Effector memory CD8-positive, alpha-beta T cell (primary cell): ENCODE measurements at places on chromosomes 6 and 20.

- H3K27ac ChIP-seq, result no peak overlapping the region
- no peaks in the 10 kb centered on the region for H3K36me3 ChIP-seq
- H3K4me3 ChIP-seq, result no peak overlapping the region
- no peaks in the 10 kb centered on the region for H3K4me1 ChIP-seq
- no peak for DNase-seq
Measured at GRCh38 chr6:143014764-143015163, 45.9 kb upstream of the AIG1 start.

DNA sequence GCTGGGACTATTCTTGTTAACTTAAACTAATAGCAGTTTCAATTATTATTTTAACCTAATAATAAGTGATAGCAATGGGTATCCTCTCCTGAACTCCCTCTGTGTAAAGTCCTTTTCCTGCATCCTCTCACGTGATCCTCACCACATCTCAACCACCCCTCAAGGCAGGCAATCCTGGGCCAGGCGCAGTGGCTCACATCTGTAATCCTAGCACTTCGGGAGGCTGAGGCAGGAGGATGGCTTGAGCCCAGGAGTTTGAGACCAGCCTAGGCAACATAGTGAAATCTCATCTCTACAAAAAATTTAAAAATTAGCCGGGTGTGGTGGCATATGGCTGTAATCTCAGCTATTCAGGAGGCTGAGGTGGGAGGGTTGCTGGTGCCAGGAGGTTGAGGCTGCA is 23.7 kb downstream of the MAP1LC3A start:
- no peak for DNase-seq
- no peak overlapping the region for H3K4me3 ChIP-seq
- peaks cover 7% of the 10 kb centered on the region for H3K4me1 ChIP-seq
- H3K27me3 ChIP-seq, result no peaks in the 10 kb centered on the region
- H3K27ac ChIP-seq, result peak overlapping the region; percentile 4

DNA sequence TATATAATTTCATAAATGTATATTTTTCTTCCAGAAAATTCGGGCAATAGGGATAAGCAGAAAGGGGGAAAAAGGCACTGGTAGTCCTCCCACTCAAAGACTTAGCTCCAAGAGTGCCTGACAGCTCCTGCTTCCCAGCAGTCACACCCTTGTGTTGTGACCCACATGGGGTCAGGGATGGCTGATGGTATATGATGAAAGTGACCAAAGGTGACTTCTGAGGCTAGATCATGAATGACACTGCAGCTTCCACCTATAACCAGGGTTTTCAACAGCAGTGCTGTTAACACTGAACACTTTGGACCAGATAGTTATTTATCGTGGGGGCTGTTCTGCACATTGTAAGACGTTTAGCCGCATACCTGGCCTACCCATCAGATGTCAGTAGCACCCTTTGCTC is 22.3 kb downstream of the FAM50B start:
- H3K27me3 ChIP-seq, result peaks cover 34% of the 10 kb centered on the region
- H3K4me1 ChIP-seq, result peaks cover 3% of the 10 kb centered on the region
- no peak for DNase-seq
- H3K4me3 ChIP-seq, result no peak overlapping the region

DNA sequence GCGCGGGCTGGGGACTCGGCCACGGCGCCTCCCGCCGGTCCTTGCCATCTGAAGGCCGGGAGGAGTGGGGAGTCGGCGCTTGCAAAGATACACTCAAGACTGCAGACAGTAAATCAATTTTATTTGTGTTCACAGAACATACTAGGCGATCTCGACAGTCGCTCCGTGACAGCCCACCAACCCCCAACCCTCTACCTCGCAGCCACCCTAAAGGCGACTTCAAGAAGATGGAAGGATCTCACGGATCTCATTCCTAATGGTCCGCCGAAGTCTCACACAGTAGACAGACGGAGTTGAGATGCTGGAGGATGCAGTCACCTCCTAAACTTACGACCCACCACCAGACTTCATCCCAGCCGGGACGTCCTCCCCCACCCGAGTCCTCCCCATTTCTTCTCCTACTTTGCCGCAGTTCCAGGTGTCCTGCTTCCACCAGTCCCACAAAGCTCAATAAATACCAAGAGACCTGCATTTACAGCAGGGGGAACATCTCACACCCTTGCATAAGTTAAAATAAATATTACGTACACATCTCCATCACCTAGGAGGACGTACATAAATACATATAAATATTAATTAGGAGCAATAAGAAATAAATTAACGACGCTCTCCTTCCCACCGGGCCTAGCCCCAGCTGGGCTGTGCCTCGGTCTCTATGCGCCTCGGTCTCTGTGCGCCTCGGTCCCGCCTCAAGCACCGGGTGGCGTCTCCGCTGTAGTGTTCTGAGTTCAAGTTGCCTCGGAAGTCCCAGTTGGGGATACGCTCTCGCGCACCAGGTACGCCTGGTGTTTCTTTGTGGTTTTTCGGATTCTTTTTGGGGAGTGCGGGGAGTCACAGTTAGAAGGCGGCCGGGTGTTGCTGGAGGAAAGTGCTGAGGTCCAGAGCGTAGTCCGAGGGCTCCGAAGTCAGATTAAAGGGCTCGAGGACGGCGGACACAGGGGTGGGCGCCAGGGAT is 889 bp upstream of the FLOT1 start:
- DNase-seq, result no peak
- no peaks in the 10 kb centered on the region for H3K27me3 ChIP-seq
- peak overlapping the region; percentile 90 for H3K4me3 ChIP-seq
- peak overlapping the region; percentile 94 for H3K27ac ChIP-seq
- peaks cover 42% of the 10 kb centered on the region for H3K36me3 ChIP-seq

GRCh38 chr20:53963635-53964034 is 106.8 kb downstream of the BCAS1 start:
- peaks cover 2% of the 10 kb centered on the region for H3K4me1 ChIP-seq
- no peak overlapping the region for H3K27ac ChIP-seq
- H3K4me3 ChIP-seq, result no peak overlapping the region
- no peak for DNase-seq
- peaks cover 44% of the 10 kb centered on the region for H3K27me3 ChIP-seq

DNA sequence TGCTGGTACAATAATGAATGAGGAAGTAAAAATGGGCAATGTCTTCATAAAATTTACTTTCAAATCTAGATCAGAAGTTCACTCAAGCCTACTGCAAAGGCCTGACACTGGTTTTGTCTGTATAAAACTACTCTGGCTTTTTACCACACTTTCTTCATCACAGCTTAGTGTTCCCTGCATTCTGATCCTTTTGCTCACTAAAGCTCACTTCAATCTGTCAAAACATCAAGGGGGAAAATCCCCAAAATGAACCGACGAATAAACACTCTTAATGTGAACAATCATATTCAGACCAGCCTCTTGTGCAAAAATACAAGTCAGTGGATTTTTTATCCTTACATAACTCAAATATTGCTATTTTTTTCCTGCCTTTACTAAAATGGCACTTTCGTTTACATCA is 98.5 kb downstream of the PRDM1 start:
- H3K4me3 ChIP-seq, result no peak overlapping the region
- peaks cover 32% of the 10 kb centered on the region for H3K4me1 ChIP-seq
- peak overlapping the region; percentile 30 for H3K27ac ChIP-seq

DNA sequence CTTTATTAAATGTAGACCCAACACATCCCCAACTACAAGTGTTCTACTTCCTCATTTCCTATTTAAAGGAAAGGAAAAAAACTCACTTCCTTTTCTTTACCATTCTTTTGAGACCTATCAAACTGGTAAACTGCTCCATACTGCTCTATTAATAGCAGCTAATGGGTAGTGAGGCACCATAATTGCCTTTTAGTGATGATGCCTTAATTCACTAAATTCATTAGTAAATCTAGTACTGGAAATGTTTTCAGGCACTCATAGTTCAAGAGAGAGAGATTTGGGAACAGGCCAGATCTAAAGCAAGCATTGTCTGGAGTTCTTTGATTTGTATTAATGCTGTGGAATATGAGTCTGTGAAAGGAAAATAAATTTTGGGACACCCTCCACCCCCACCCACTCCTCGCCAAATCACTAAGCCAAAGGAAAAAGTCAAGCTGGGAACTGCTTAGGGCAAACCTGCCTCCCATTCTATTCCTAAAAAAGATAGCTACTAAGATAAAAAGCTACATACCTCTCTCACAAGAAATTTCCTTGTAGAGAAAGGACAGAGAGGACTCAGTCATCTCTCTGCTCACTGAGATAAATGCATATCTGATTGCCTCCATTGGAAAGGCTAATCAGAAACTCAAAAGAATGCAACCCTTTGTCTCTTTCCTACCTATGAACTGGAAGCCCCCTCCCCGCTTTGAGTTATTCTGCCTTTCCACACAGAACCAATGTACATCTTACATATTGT is 13.6 kb upstream of the IBTK start:
- no peak overlapping the region for H3K4me3 ChIP-seq
- no peaks in the 10 kb centered on the region for H3K36me3 ChIP-seq
- H3K27me3 ChIP-seq, result no peaks in the 10 kb centered on the region
- no peak overlapping the region for H3K27ac ChIP-seq
- H3K4me1 ChIP-seq, result no peaks in the 10 kb centered on the region

GRCh38 chr20:5913166-5913565 is 37.2 kb downstream of the TRMT6 start:
- H3K27ac ChIP-seq, result no peak overlapping the region
- H3K36me3 ChIP-seq, result no peaks in the 10 kb centered on the region
- H3K4me1 ChIP-seq, result peaks cover 5% of the 10 kb centered on the region
- DNase-seq, result no peak
- H3K27me3 ChIP-seq, result peaks cover 74% of the 10 kb centered on the region

- peaks cover 9% of the 10 kb centered on the region for H3K27me3 ChIP-seq
- H3K36me3 ChIP-seq, result peaks cover 12% of the 10 kb centered on the region
- peak; percentile 60 for DNase-seq
- no peak overlapping the region for H3K27ac ChIP-seq
- peaks cover under 1% of the 10 kb centered on the region for H3K4me1 ChIP-seq
Measured at GRCh38 chr20:57346477-57346876, 4.6 kb upstream of the RAE1 start.

DNA sequence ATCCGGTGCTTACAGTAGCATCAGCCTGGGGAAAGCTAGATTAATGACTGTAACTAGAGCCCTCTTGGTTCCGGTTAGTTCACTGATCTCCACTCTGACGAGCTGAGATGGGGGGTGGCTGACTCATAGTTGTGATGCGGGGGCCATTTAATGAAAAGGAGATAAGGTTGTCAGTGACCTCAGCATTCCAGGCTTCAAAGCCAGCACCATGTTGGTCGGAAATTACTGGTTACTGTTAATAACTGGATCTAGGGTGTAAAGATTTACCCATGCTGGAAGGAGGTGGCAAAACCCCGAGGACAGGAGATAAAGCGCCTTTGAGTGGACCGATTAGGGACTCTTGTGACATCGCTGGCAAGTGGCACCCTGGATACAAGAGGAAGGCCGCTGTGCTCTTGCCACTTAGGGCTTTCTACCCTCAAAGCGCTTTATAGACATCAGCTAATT is 21.1 kb downstream of the FOXC1 start:
- H3K36me3 ChIP-seq, result no peaks in the 10 kb centered on the region
- no peak overlapping the region for H3K4me3 ChIP-seq
- H3K4me1 ChIP-seq, result no peaks in the 10 kb centered on the region
- H3K27ac ChIP-seq, result no peak overlapping the region

- no peak for DNase-seq
- H3K4me1 ChIP-seq, result no peaks in the 10 kb centered on the region
- H3K36me3 ChIP-seq, result no peaks in the 10 kb centered on the region
- H3K27me3 ChIP-seq, result peaks cover 40% of the 10 kb centered on the region
- peak overlapping the region; percentile 27 for H3K4me3 ChIP-seq
Measured at GRCh38 chr6:151494235-151494935, 568 bp downstream of the CCDC170 start.

DNA sequence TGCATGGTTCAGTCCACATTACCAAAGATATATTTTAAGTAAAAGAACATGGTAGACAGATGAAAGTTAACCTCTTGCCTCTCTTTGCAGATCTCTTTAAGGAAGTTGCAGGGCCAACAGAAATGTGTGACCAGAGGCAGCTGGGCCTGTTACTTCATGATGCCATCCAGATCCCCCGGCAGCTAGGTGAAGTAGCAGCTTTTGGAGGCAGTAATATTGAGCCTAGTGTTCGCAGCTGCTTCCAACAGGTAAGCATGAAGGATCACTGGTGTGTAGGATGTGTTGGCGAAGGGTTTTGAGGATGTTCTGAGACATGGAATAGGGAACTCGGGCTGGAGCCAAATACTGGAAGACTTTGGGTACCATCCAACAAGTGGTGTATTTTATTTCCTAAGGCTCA is 508.6 kb downstream of the UTRN start:
- no peaks in the 10 kb centered on the region for H3K27me3 ChIP-seq
- H3K4me1 ChIP-seq, result peaks cover 12% of the 10 kb centered on the region
- H3K4me3 ChIP-seq, result no peak overlapping the region
- H3K27ac ChIP-seq, result no peak overlapping the region
- peaks cover 68% of the 10 kb centered on the region for H3K36me3 ChIP-seq

- H3K36me3 ChIP-seq, result no peaks in the 10 kb centered on the region
- peaks cover 19% of the 10 kb centered on the region for H3K4me1 ChIP-seq
- H3K27me3 ChIP-seq, result no peaks in the 10 kb centered on the region
- H3K27ac ChIP-seq, result peak overlapping the region; percentile 55
- DNase-seq, result no peak
Measured at GRCh38 chr20:53625311-53626129, 31.9 kb upstream of the ZNF217 start.

DNA sequence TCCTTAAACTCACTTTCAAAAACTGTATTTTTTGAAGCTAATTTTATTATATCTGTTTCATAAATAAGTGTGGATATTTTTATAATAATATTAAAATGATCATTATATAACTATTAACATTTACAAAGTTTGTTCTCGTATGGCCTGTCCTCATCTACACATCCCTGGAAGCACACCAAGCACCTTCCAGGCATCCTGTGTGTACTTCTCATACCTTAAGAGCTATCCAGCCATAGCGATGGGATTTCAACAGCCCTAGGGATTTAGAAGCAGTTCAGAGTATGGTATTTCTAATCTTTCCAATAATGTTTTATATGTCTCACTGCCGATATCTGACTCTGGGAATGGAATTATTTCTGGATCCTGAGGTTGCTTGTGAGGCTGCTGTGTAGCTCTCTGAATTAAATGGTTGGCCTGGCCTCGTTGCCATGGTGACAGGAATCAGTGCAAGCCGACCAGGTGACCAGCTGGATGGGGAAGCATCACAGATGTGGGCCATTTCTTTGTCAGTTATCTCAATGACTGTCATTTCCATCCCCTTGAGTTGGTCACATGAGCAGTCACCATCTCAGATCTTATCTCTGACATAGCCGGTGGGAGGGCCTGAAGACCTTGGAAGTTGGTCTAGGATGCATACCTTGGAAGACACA is 265.2 kb upstream of the RIN2 start:
- DNase-seq, result no peak
- H3K36me3 ChIP-seq, result no peaks in the 10 kb centered on the region
- H3K4me3 ChIP-seq, result no peak overlapping the region
- no peaks in the 10 kb centered on the region for H3K4me1 ChIP-seq
- no peaks in the 10 kb centered on the region for H3K27me3 ChIP-seq

- H3K36me3 ChIP-seq, result no peaks in the 10 kb centered on the region
- peaks cover 23% of the 10 kb centered on the region for H3K27me3 ChIP-seq
- peaks cover 7% of the 10 kb centered on the region for H3K4me1 ChIP-seq
- peak overlapping the region; percentile 3 for H3K4me3 ChIP-seq
- peak overlapping the region; percentile 77 for H3K27ac ChIP-seq
- DNase-seq, result no peak
Measured at GRCh38 chr6:166474721-166475565, 92.2 kb upstream of the MPC1 start.

GRCh38 chr6:154276810-154277628 is 79.6 kb downstream of the IPCEF1 start:
- peaks cover 16% of the 10 kb centered on the region for H3K4me1 ChIP-seq
- no peaks in the 10 kb centered on the region for H3K36me3 ChIP-seq
- no peaks in the 10 kb centered on the region for H3K27me3 ChIP-seq
- H3K27ac ChIP-seq, result peak overlapping the region; percentile 31
- no peak for DNase-seq

GRCh38 chr6:134979142-134979541 is 29.2 kb upstream of the ALDH8A1 start:
- H3K4me3 ChIP-seq, result no peak overlapping the region
- no peaks in the 10 kb centered on the region for H3K27me3 ChIP-seq
- no peak overlapping the region for H3K27ac ChIP-seq
- peaks cover 32% of the 10 kb centered on the region for H3K36me3 ChIP-seq
